ENCODE measurements at places on chromosomes 5 and 9. TPM values are rescaled to one million over a fixed set of nuclear protein-coding genes. Genes with fewer than 3 reads are reported as not detected.

IL6ST gene
- 112 TPM for total RNA-seq

GABRB2 gene
- not detected for total RNA-seq

OTULINL gene
- 5.7 TPM for total RNA-seq

PCDHB14 gene
- 17.6 TPM for total RNA-seq

PCDHA9 gene
- total RNA-seq: 0.07 TPM

SLC27A6 gene
- total RNA-seq: not detected

SARDH gene
- 30.5 TPM for total RNA-seq

TTLL11 gene
- 3.6 TPM for total RNA-seq

TMEM174 gene
- not detected for total RNA-seq

IGIP gene
- total RNA-seq: 2.5 TPM

IRX2 gene
- not detected for total RNA-seq

SLC45A2 gene
- not detected for total RNA-seq

F2RL2 gene
- total RNA-seq: 0.59 TPM

FBXL17 gene
- 15.4 TPM for total RNA-seq

RASEF gene
- 3.0 TPM for total RNA-seq

DELE1 gene
- 37.0 TPM for total RNA-seq

HSD17B3 gene
- total RNA-seq: not detected

DTWD2 gene
- 21.1 TPM for total RNA-seq

EFNA5 gene
- total RNA-seq: 3.0 TPM

FBLL1 gene
- not detected for total RNA-seq

LTC4S gene
- 13.4 TPM for total RNA-seq

C9 gene
- not detected for total RNA-seq

NUTM2F gene
- total RNA-seq: not detected

DMGDH gene
- 0.12 TPM for total RNA-seq

SAXO1 gene
- not detected for total RNA-seq

MAP1B gene
- total RNA-seq: 137 TPM

IGFBPL1 gene
- total RNA-seq: 0.14 TPM

GRM6 gene
- not detected for total RNA-seq

CEMIP2 gene
- total RNA-seq: 11.6 TPM

CNOT8 gene
- total RNA-seq: 82.7 TPM

CKS2 gene
- 553 TPM for total RNA-seq

RNF183 gene
- total RNA-seq: not detected

PCDHA1 gene
- total RNA-seq: 0.02 TPM

TAF11L12 gene
- total RNA-seq: not detected

FSTL4 gene
- 1.1 TPM for total RNA-seq

INSL4 gene
- not detected for total RNA-seq

FABP6 gene
- 1.5 TPM for total RNA-seq

KCNV2 gene
- total RNA-seq: not detected

LCP2 gene
- not detected for total RNA-seq

MEIKIN gene
- total RNA-seq: not detected

FAM169A gene
- total RNA-seq: 33.0 TPM

OGN gene
- total RNA-seq: not detected

WNT8A gene
- total RNA-seq: not detected

FGD3 gene
- total RNA-seq: 0.10 TPM

TNFSF15 gene
- 0.14 TPM for total RNA-seq

HTR4 gene
- total RNA-seq: not detected

FAF2 gene
- 59.7 TPM for total RNA-seq

NIM1K gene
- total RNA-seq: not detected

AK8 gene
- 0.43 TPM for total RNA-seq

FLT4 gene
- total RNA-seq: 11.5 TPM

MFAP3 gene
- total RNA-seq: 76.0 TPM

PCDHB3 gene
- 19.9 TPM for total RNA-seq
